ENCODE measurements at places on chromosomes 4 and X. TPM values are rescaled to one million over a fixed set of nuclear protein-coding genes. Genes with fewer than 3 reads are reported as not detected.

FHDC1 gene
- 0.17 TPM for total RNA-seq

ATP1B4 gene
- total RNA-seq = not detected

TIGD2 gene
- 7.4 TPM for total RNA-seq

VCX2 gene
- total RNA-seq = not detected

TCEAL2 gene
- not detected for total RNA-seq

NAA11 gene
- not detected for total RNA-seq

GASK1B gene
- total RNA-seq = 3.9 TPM

Data from bronchus fibroblast of lung (primary cell).